Activated gamma-delta T cell treated with anti-CD3 and anti-CD28 coated beads, Interleukin-2, amount 50 U/mL, for 16 hours (primary cell): ENCODE measurements at places on chromosomes 1 and 21.

DNA sequence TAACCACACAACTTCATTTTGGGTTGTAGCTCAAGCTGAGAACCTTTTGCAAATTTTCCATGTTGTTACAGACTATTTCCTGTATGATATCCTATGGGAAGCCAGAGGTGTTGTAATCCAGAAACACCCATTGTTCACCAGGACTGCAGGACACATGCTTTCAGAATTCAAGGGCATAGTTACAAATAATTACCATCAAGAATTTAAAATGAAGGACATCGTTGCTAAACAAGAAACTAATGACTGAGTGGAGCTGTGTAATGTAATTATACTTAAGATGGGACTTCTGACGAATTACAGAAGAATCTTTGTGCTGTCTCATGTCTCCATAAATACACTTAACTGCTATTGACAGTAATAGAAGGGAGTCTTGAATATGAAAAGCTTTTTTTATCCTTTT is 47.6 kb upstream of the HOOK1 start:
- no peak for DNase-seq

GRCh38 chr1:107570768-107571167 is 394.2 kb downstream of the VAV3 start:
- no peak for DNase-seq

DNA sequence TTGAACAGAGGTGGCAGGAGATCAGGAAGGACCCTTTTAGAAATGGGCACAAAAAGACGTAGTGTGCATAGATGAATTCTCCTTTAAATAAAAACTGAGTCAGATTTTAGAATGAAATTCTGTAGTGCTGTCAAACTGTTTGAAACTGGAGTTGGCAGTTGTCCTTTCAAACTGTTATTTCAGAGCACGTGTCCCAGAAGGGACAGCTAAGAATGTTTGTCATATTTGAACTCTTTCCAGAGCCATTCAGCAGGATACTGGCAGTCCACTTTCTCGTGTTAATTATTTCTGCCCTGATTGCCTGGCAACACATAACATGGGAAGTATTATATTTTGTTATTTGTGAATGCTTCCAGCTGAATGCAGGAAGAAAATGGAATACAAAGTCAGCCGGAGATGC is 212.3 kb upstream of the DPYD start:
- no peak for DNase-seq

GRCh38 chr1:87969040-87969439 is 640.4 kb downstream of the LMO4 start:
- no peak for DNase-seq

GRCh38 chr1:59180735-59181134 is 116.2 kb upstream of the FGGY start:
- DNase-seq, result no peak

DNA sequence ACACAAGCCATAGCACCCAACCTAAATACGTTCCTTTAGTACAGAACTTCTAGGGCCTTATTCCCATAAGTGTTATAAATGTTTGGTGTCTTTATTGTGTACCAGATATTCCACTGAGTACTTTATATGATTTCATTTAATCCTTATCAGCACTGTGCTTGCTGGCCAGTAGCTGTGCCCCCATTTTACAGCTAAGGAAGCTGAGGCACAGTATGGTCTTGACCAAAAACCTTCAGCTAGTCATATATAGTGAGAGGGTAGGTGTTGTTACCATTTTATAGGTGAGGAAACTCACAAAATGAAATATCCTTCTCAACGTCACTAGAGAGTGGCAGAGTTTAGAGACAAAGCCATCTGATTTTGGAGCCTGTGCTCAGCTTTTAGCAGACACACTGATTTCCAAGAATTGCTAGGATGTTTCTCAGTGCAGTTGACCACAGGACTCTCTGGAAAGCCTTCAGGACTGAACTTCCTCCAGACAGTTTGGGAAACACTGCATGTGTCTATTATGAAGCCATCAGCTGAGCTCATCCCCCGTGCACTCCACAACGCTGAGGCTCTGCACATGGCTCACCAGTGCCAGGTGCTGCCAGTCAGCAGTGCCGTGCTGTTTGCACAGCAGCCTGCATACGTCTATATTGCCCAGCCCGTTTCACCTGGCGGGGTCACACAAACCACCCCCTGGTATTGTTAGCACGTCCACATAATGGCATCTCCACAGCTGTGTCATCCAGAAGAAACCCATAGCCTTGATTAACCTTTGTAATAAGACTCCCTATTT is 15.4 kb downstream of the NPPA start:
- no peak for DNase-seq

GRCh38 chr1:201116091-201116490 is 3.9 kb upstream of the CACNA1S start:
- DNase-seq, result no peak

DNA sequence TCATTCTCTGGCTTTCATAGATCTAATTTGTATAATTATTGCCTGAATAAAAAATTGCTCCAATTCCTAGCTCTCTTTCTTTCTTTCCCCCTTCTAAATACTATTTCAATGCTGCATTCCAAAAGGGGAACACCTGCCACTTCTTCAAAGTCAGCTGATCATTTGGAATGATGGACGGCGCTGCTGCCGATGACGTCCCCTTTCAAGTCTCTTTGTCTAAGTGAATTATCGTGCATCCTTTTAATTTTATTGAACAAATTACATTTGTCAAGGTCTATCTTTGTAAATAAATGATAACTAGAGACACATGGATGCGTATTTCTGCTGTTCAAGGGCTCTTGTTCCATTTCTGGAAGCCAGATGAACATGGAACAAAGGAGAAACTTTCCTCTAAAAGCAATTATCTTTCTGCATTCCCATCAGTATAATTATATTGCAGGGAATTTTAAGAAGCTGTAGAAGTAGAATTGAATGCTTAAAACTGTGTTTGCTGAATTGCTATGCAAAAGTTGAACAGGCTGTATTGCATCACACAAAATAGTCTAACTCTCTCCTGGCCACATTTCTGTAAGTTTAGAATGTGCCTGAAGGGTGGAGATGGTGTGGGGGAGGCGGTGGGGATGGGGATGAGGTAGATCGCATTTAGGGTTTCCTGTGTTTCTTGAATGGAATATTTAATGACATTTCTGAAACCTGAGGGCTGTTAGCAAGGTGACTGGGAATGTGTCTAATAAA is 191.9 kb upstream of the LMO4 start:
- DNase-seq, result no peak

DNA sequence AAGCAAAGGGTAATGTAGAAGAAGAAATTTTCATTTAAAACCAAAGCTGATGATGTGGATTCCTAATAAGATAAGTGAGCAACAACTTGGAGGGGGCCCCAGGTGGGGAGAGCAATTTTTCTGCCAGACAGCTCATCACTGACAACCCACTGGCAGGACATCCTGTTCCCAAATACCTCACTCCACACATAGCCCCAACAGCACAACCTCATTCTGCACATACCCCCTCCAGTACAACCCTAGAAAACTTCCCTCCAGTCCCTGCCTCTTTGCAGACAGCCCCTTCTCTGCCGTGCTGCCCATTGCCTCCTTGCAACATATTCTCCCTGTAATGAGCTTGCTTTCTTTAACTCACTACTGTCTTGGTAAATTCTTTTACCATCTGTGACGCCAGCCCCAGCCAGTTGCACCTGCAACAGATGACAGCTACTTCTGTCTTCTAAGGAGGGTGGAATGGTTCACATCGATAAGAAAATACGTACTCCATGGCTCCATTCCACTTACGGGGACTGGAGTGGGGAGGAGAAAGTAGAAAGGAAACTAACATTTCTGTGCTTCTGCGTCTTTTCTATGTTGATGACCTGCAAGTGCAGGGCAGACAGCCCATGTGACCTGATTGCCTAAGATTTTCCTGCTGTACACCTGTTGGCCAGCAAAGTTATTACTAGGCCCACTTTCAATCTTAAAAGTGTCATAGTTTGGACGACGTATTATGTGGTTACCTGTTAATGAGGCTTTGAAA is 14.7 kb downstream of the RHEX start:
- DNase-seq, result no peak

DNA sequence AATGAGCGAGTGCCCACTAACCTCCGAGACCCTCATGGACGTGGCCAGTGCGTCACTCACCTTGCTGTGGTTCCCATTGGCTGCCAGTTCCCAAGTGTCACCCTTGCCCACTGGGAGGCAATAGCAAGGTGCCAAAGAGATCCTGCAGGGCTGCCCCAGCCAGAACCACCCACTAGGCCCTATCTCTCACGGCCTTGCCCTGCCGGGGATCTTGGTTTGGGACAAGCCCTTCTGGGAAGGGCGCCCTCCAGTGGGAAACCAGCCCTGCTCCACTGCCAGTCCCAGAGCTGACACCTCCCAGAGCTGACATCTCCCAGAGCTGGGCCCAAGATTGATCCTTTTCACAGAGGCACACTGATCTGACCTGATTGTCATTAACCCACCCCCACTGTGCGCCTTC is 2.1 kb upstream of the SELENON start:
- DNase-seq, result no peak

DNA sequence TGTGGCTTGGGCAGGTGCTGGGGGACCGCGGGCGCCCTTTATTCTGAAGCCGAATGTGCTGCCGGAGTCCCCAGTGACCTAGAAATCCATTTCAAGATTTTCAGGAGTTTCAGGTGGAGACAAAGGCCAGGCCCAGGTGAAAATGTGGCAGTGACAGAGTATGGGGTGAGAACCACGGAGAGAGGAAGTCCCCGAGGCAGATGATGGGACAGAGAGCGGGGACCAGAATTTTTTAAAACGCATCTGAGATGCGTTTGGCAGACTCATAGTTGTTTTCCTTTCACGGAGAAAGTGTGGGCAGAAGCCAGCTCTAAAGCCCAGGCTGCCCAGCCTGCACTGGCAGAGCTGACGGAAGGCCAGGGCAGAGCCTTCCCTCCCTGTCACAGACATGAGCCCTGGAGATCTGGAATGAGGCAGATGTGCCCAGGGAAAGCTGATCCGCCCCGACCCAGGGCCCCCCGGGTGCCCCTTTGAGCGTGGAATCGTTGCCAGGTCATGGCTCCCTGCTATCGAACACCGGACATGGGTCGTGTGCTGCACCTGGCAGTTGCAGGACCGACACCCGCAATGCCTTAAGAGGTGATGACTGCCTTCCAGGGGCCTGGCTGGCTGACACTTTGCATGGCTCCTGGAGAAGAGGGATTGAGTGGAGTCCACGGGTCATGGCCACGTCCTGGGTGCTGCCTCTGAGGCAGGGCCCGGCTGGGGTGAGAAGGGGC is 6.5 kb upstream of the SLX9 start:
- no peak for DNase-seq

DNA sequence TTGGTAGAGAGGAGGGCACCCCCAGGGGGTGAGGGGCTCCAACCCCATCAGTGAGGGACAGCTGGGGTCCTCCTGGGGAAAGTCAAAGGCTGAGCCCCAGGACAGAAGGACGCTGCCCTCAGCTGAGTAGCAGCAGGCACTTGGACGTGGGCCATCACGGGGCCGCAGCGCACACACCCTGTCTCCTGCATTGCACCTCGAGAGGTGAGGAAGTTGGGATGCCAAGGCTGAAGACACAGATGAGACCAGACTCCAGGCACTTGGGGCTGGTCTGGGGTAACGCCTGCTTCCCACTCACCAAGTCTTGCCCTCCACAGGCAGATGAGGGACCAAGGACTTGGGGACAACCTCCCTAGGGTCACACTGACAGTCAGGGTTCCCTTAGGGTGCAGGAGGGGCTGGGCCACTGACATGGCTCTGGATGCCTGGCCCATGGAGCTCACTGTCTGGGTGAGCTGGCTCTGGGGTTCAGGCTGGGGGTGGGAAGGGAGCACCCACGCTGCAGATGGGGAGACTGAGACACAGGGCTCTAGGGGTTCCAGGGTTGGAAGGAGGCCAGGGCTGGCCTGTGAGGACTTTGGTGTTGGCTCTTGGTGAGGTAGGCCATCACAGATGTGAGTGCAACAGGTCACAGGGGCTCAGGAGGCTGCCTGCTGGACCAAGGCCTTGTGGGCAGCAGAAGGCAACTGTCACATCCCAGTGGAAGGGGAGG is 16.6 kb upstream of the ZNF678 start:
- DNase-seq, result no peak

DNA sequence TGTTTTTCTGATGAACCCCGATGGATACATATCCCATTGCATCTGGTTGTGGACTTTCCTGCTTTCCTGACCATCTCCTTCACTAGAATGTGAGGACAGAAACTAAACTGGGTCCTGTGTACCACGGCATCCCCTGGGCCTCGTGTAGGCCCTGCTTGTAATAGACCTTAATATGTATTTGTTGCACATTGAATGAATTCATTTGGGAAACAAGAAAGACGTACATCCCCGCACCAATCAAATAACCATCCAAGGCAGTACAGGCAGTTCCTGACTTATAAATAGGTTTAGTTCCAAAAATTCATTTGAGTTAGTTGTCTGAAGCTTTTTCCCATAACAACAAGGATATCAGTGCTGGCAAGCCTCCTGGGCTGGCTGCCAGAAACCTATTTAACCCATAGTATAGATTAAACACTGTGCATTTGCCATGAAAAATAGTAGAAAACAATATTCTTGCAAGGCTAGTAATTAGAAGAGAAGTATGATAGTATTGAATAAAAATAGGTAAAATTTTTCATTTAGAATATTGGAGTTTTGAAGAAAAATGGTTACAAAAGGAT is 81.8 kb upstream of the CD34 start:
- no peak for DNase-seq
